ENCODE measurements at places on chromosomes 2 and 18. TPM values are rescaled to one million over a fixed set of nuclear protein-coding genes. Genes with fewer than 3 reads are reported as not detected.

Gene TMEM150A
- 32.0 TPM for polyA plus RNA-seq

Gene PSMA8
- polyA plus RNA-seq: not detected

Gene MYO3B
- polyA plus RNA-seq: not detected

Gene HOXD4
- polyA plus RNA-seq: not detected

Gene ABHD1
- polyA plus RNA-seq: 0.25 TPM

GRCh38 chr2:37637190-37637860 lies 34.1 kb downstream of the CDC42EP3 start:
- peaks cover 54% of the 10 kb centered on the region for H3K4me1 ChIP-seq
- no peak overlapping the region for H3K4me3 ChIP-seq
- no peaks in the 10 kb centered on the region for H3K27me3 ChIP-seq

- no peak overlapping the region for H3K27ac ChIP-seq
- peaks cover 28% of the 10 kb centered on the region for H3K4me1 ChIP-seq
- DNase-seq: peak; percentile 14
- no peaks in the 10 kb centered on the region for H3K36me3 ChIP-seq
These were observed 9.6 kb downstream of the CACNB4 start for GRCh38 chr2:152089238-152089637.

DNA sequence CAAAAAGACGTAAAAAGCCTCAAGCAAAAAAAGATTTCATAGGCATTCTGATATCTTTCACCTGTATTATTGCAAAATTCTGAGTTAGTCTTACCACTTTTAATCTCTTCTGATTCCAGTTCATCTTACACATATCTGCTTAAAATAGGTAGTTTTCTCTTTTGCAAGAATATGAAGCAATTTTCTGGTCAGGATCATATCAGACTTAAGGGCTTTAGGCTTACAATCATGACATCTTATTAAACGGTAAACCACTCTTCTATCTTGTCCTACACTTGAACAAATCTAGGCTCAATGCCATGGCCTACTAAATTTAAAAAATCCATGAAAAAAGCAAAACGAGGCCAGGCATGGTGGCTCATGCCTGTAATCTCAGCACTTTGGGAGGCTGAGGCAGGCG lies 50.1 kb upstream of the GAREM1 start:
- no peak for DNase-seq
- H3K36me3 ChIP-seq: no peaks in the 10 kb centered on the region
- H3K4me3 ChIP-seq: no peak overlapping the region
- no peak overlapping the region for H3K27ac ChIP-seq

DNA sequence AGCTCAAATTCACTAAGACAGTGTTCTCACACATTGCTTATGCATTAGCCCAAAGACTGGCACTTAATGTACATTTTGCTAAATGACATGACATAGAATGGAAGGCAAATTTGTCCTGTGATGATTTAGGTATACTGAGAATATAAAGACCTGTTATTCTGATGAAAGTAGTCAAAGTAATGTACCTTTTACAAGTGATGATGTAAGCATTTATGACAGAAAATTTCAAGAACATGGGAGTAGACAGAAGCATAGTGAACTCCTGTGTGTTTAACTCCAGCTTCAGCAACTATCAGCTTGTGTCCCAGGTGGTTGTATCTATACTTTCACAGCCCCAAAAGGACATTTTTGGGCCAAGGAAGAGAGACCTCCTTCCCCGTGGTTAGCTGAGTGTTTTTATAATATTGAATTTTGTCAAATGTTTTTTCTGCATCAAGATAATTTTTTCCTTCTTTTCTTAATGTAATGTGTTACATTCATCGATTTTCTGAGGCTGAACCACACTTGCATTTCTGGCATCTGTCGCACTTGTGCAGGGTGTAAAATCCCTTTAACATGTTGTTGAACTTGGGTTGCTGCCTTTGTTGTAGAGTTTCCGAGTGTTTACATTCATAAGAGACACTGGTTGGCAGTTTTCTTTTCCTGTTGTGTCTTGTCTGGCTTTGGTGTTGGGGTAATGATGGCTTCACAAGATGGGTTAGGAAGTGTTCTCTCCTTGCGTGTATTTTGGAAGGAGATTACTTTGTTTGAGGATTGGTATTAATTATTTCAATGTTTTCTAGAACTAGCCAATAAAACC lies 33.9 kb upstream of the TMEM18 start:
- H3K27me3 ChIP-seq: no peaks in the 10 kb centered on the region
- no peak overlapping the region for H3K4me3 ChIP-seq
- no peaks in the 10 kb centered on the region for H3K36me3 ChIP-seq
- no peaks in the 10 kb centered on the region for H3K4me1 ChIP-seq
- no peak for DNase-seq

DNA sequence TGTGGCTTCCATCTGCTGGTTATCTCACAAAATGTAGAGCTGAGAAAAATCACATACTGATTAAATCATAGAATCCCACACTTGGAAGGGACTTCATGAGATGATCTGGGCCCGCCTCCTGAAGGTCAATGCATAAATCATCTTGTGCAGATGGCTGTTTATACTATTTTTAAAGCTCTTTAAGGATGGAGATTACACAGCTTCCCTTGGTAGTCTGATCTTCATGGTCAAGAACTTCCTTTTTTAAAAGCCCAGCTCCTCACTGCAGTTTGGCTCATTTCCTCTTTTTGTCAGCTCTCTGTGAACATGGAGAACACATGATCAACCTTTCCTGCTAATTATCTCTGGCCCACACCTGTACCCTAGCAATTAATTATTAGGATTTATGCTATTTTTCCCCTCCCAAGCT lies 25.9 kb downstream of the GCG start:
- peak; percentile 53 for DNase-seq
- peaks cover 17% of the 10 kb centered on the region for H3K4me1 ChIP-seq
- no peaks in the 10 kb centered on the region for H3K36me3 ChIP-seq
- no peak overlapping the region for H3K4me3 ChIP-seq

GRCh38 chr2:219169930-219170654 lies at the start of gene SLC23A3:
TSS of gene SLC23A3 (minus strand) at chr2:219170029. CDS start at chr2:219169984, 45 bp downstream.
- no peak within 1 kb of the TSS for H3K4me3 ChIP-seq
- H3K36me3 ChIP-seq: peaks cover 34% of the 10 kb centered on the region
- DNase-seq: no peak
- H3K27me3 ChIP-seq: no peaks in the 10 kb centered on the region
- peaks cover 3% of the 10 kb centered on the region for H3K4me1 ChIP-seq

DNA sequence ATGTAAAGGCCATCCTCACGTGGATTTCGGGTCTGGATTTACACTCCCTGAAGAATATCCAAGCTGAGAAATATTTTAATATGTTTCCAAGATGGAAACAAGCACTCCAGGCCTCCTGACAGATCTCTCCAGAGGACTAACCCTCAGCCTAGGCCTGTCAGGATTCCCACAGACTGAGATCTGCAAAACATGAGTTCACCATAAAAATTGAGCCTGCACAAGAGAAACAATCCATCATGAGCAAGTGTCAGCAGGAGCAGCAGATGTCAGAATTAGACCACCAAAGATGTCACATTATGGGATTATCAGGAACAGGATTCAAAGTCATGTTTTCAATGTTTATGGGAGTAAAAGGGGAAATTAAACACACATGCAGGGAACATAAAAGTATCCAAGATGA lies 191.3 kb downstream of the TFCP2L1 start:
- no peaks in the 10 kb centered on the region for H3K36me3 ChIP-seq
- no peak overlapping the region for H3K4me3 ChIP-seq
- H3K27me3 ChIP-seq: no peaks in the 10 kb centered on the region
- DNase-seq: no peak
